Ecto neural progenitor cell (in vitro differentiated cells): ENCODE measurements at places on chromosomes 12 and 14.

GRCh38 chr14:80942191-80942600 is 658 bp upstream of the CEP128 start:
- DNase-seq = no peak

DNA sequence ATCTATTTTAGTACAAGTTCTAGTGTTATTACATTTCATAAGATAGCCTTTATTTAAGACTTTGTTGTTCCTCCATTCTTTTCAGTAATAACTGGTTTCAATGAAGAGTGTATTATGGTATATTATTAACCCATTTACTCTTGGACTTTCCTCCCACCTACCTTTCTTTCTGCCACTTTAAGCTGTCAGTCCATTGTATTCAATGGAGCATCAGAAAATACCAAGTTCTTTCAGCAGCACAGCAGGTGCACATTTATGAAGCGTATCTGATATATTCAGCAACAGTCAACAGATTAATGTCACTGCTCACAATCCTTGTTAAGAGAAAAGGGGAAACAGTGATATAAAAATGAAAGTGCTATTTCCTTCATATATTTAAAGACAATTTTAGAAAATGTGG is 660.9 kb downstream of the C12orf50 start:
- no peak for DNase-seq

GRCh38 chr12:64461634-64462414 is 9.9 kb downstream of the TBK1 start:
- DNase-seq = no peak

GRCh38 chr12:62170241-62170640 is 90.0 kb upstream of the USP15 start:
- no peak for DNase-seq

DNA sequence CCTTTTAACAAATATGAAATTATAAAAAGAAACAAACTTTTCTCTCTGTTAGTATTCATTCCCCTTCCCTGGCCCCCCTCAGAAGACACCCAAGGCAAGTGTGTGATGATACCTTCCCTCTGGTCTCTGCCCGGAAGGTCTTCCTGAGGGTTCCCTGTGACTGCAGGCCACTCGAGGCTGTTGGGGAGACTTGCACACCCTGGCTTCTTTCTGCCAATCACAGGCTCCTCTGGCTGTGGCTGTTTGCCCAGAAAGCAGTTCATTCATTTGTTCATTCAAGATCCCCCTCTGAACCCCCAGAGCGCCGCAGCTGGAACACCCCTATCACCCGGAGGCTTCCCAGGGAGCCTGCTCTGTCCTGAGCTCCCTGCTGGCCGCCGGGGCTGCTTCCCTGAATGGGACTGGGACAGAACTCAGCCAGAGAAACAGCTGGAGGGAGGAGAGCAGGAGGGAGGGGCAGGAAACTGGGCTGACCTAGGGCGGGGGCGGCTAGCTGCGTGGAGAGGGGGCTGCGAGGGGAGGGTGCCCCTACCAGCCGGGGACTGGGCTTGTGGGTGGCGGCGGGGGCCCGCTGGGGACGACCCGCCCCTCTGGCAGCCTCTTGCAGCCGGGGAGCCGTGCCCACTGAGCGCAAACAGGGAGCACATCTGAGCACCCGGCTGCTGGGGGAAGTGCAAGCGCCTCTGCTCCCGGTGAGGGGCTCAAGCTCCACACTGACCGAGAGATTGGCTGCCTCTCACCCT is at the start of gene CMKLR1:
CMKLR1 (minus strand) TSS at position 397 of the 743 bp plus-strand sequence. CDS start 45,720 bp downstream, outside the sequence.
- DNase-seq = no peak

DNA sequence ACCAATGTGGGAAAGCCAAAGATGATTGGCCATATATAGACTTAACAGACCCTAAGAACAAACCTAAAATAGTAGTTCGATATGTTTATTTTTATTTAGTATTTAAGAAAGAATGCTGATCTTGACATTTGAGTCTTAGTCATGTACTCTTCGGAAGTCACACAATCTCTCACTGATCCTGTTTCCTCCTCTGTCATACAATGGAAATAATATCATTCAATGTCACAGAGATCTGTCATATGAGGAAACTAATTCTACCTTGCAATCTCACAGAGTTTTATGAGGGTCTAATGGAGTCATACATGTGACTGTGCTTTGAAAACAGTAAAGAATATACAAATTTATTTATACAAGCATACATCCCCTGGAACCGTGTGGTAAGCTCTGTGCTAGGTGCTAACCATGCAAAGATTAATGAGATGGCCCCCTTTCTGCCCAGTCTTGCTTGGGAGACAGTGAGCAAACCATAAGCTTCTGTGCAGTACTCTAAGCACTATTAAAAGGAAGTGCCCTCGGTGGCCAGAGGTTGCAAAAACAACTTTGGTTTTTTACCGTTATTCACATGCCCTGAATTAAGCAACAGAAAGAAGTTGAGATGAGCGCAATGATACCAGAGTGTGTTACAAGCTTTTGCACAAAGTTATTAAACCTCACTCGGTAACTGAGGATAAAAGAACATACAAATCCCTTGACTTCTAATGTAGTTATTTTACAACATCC is 1.7 kb upstream of the LIN7A start:
- DNase-seq = no peak

DNA sequence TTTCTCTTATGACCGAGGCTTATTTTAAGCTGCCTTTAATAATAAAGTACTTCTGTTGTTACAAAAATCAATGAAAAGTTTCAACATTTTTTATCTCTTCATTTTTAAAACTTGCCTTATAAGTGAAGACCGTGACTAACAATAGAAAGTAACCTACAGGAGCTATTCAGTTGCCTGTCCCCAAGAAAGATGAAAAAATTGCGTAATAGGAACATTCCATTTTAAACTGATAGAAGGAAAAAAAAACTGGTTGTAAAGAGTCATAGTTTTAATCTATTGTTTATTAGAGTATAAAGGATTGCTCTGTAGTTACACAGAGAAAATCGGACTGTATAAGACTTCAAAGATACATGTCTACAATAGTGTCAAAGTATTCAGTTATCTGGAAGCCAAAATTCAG is 83.3 kb downstream of the DAAM1 start:
- DNase-seq = no peak

GRCh38 chr14:77892381-77892871 is 92.5 kb downstream of the ADCK1 start:
- DNase-seq = no peak

- DNase-seq = peak; percentile 7
Observed at GRCh38 chr12:56989861-56990610, 16.3 kb downstream of the ZBTB39 start.

DNA sequence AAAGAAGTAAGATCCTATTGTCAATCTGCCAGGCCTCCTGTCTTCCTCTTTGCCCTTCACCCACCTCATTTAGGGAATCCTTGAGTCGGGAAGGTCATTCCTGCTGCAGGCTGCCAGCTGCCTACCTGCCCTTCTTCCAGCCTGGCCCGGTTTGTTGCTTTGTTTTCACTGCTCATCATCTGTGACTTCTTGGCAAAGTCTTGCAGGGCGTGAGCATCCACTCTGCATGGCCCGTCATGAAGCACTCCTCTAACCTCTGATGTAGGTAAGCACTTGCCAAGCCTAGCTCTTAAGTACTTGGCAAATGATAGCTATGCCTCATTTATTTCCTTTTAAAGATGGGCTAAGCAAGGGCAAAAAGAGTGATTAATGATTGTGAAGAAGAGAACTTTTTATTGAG is 192.8 kb downstream of the NRXN3 start:
- DNase-seq = no peak

DNA sequence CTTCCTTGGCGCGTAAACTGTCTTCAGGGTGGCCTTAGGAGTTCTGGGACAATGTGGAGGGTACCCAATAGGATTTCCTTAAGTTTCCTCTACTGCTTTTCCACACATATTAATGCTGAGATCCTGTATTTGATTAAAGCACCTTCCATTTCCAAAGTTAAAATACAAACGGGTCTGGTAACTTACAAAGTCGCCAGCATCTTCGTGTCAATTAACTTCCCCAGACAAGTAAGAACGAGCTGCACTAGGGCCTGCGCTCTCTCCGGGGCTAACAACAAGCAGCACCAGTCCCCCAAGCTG is 130.9 kb downstream of the NDUFA12 start:
- DNase-seq = no peak

DNA sequence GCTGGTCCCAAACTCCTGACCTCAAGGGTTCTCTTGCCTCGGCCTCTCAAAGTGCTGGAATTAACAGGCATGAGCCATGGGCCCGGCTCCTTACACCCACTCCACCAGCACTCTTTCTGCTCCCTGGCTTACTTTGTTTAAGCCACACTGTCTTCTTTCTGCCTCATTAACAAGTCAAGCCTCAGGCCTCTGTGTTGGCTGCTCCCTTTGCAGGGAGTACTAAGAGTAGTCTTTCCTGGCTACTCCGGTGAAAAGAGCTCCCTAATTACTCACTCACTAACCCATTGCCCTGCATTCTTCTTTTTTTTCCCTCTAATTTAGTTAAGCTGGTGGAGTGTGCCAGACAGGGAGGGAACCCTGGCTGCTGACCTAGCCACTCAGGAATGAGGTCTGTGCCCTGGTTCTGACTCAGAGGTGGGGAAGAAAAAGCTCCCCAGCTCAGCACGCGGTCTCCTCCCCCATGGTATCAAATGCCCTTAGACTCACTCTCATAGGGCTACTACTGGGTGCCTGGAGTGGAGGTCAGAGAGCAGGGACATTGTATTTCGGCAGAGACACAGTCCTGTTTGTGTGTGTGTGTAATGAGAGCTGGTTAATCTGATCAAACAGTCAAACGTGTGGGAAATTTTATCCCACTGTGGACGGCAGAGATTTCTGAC is 19.8 kb downstream of the GALNT6 start:
- peak; percentile 69 for DNase-seq

GRCh38 chr12:127268706-127269425 is 998.1 kb upstream of the TMEM132C start:
- no peak for DNase-seq

DNA sequence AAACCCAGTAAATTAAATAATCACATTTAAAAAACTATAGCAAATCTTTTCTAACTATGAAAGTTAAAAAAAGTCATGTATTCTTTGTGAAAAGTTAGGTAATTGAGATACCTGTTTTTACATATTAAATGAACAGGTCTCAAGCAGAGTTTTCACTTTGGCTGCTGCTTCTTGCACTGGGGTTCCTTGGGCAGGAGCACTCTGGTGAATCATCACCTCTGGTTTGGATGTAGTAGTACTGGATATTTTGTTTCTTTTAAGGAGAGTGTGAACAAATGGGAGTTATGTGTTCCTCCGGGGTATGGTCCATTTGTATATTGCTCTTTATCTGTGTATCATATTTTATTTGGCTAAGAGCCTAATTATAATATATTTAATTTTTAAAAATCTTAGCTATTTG is 82.7 kb downstream of the FUT8 start:
- DNase-seq = no peak
